ENCODE measurements at places on chromosomes 6 and 20.

GRCh38 chr20:18973529-18974173 is 160.1 kb downstream of the SCP2D1 start:
- DNase-seq = no peak

GRCh38 chr6:47714802-47715201 is 16.4 kb downstream of the ADGRF4 start:
- no peak for DNase-seq

GRCh38 chr6:170083236-170084051 is 207.4 kb downstream of the DLL1 start:
- DNase-seq = no peak

DNA sequence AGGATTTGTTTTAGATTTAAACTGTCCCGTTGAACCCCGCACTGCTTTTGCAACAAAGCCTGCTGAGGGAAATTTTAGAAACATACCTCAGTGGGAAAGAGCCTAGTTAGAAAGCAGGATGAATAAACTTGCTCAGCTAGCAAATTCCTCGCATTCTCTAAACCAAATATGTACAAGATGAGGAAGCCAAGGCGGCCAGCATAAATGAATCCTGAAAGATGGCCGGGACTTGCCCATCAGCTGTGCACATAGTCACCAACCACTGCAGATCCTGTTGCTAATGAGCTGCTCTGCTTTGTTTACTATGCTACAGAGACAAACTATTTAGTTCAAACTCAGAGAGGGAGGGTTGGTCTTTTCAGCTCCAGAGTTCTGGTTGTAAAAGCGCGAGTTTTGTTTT is 49.0 kb downstream of the TMEM170B start:
- DNase-seq = peak; percentile 36

DNA sequence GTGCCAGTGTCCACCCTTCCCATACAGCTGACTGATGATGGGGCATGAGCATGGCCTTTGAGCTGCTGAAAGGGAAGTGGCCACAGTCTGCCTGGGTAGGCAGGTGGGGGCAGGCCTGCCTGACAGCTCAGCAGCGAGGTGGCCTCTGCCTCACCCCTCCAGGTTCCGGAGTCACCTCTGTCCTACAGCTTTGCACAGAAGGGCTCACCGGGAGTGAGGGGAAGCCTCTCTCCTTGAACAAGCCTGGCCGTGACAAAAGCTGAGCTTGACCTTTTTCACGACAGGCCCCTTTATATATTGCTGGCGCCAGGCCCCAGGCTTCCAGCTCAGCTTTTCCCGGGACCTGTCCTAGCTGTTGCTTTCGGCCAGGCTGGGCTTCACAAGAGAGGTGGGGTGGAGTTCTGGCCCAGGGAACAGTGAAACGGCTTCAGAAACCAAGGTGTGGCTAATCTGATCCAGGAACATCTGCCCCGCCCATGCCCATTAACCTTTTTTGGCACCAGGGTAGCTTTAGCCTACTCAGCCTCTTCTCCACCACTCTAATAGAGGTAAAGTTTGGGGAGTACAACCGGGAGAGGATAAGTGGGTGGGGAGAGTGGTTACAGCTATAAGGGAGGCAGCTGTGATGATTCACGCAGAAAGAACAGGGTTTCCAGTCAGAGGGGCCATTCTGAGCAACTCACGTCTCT is 42.9 kb downstream of the C6orf132 start:
- DNase-seq = no peak

GRCh38 chr6:138970856-138971425 is 17.1 kb downstream of the REPS1 start:
- DNase-seq = peak; percentile 39
